ENCODE measurements at places on chromosomes 4 and X. TPM values are rescaled to one million over a fixed set of nuclear protein-coding genes. Genes with fewer than 3 reads are reported as not detected.

Gene ZNF827
- polyA plus RNA-seq: 7.8 TPM

Gene C4orf50
- 0.04 TPM for polyA plus RNA-seq

Gene NR3C2
- 16.1 TPM for polyA plus RNA-seq

Gene GPR119
- polyA plus RNA-seq: not detected

Gene PRDM8
- 6.2 TPM for polyA plus RNA-seq

Gene EDNRA
- 36.3 TPM for polyA plus RNA-seq

Gene RAB28
- polyA plus RNA-seq: 20.2 TPM

Gene UGT2B11
- not detected for polyA plus RNA-seq

Gene CETN2
- polyA plus RNA-seq: 42.9 TPM

Gene MSANTD1
- polyA plus RNA-seq: 0.15 TPM

Gene HNRNPD
- polyA plus RNA-seq: 520 TPM

Gene FAM53A
- 4.3 TPM for polyA plus RNA-seq

Gene HSPA4L
- 0.63 TPM for polyA plus RNA-seq

Gene PDHA2
- polyA plus RNA-seq: not detected

Gene RAB39B
- 0.53 TPM for polyA plus RNA-seq

Gene BEX1
- polyA plus RNA-seq: 17.1 TPM

Gene TRAPPC2
- 10.7 TPM for polyA plus RNA-seq
